ENCODE measurements at places on chromosomes 7 and 10.

GRCh38 chr10:78656417-78657162 is 412.2 kb upstream of the ZMIZ1 start:
- DNase-seq = no peak

- DNase-seq = no peak
These were observed 49.8 kb downstream of the SPOCK2 start for GRCh38 chr10:72038458-72039001.

DNA sequence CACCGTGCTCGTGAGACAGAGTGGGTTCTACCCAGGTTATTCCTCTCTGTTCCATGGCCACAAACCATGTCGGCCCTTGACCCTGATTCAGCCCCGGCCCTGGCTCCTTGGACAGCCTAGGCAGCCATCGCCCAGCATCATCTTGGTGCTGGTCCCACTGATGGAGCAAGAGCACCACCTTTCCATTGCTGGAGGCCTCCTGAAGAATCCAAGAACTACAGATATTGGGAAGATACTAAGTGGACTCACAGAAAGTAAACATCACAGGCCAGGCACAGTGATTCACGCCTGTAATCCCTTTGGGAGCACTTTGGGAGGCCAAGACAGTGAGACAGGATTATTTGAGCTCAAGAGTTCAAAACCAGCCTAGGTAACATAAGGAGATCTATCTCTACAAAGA is 125.1 kb downstream of the NT5C2 start:
- no peak for DNase-seq

DNA sequence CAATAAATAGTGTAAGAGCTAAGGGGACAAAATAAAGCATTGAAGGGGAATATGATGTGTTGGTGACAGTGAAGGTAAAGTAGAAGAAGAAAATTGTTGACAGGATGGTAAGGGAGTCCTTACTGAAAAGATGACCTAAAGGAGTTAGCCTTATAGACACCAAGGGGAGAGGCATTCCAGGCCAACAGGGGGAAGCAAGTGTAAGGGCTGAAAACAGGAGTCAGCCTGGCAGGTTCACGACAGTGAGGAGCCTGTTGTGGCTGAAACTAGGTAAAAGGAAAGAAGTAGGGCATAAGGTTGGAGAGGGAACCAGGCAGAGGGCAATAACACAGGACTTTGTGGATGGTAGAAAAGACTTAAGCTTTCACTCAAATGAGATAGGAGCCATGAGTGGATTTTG is 34.0 kb downstream of the PNLIPRP3 start:
- no peak for DNase-seq

DNA sequence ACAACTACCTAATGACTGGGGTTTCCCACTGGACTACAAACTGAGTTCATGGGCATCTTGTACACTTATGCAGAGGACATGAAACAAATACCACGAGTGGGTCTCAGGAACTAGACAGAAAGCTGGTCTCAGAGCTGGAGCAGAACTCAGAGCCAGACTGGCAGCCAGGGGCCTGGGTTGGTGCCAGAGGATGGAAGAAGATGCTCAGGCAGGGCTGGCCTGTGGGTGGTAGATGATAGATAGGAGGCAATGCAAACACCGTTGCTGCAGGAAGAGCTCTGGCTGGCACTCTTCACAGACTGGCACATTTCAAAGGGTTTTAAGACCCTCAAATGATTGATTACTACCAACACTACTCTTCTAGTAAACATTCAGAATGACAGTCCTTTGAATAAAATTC is 28.8 kb downstream of the ENO4 start:
- no peak for DNase-seq

DNA sequence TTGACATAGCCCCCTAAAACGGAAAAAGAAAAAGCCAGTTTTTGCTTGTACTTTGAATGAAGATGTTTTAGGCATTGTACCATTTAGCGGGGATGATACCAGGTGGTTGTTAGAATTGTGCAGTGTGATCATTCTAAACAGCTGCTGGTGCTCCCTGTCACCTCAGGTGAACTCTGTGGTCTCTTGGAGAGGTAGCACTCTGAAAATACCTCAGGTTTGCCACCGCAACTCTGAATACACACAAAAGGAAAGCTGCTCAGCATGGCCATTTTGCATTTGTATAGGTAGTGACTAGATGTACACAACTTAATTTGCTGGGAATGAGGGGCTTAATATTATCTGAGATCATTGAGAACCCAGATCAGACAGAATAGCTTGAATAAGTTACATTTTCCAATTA is 52.6 kb downstream of the PLEKHA8 start:
- no peak for DNase-seq

DNA sequence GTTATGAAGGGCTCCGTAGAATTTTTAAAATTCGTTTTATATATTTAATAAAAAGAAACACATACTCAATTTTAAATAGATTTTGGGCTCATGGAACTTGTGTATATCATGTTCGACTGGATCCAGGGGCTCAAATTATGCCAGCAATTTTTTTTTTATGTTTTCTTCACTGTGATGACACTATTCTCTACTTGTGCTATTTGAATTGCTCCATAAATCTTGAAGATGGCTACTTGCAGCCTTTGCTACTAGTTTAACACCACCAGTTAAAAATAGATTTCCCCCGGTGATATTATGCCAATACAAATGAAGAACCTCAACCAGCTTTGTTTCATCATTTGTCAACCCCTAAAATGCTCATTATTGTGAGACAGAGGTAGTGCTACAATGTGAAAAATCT is 933.2 kb downstream of the IPMK start:
- no peak for DNase-seq

- DNase-seq = no peak
These were observed 121.0 kb upstream of the LANCL2 start for GRCh38 chr7:55244006-55244745.

DNA sequence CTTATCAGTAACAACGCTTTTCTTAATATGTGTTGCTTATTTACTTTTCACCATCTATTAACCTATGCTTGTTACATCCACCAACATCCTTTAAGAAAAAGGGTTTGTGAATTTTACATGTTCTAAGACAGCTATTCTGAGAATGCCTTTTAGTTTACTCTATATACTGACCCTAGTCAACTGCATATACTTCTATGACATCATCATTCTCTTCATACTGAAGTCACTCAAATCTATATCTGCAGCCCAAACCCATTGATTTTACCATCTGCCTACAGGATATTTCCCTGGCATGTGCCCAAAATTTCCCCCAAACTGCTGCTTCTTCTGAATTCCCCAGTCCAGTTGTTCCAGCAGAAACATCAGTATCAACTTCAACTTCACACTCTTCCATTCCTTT is 94.6 kb upstream of the FAM204A start:
- DNase-seq = no peak

DNA sequence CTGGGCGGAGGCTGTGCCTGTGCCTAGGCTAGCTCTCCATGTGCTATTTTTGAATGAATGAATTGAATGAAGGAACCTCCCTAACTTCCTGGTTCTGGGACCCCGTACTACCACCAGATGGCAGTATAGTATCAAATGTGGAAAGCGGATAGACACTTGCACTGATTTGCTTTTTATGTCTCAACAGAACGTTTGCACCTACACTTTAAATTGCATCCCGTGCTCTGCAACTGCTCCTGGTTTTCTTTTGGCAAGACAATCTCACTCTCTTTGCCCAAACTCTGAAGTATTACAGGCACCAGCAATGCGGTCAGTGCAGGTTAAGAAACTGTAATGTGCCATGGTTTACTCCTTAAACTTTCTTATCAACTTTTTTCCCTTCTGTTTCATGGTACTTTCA is 6.5 kb downstream of the FZD8 start:
- DNase-seq = peak; percentile 66

DNA sequence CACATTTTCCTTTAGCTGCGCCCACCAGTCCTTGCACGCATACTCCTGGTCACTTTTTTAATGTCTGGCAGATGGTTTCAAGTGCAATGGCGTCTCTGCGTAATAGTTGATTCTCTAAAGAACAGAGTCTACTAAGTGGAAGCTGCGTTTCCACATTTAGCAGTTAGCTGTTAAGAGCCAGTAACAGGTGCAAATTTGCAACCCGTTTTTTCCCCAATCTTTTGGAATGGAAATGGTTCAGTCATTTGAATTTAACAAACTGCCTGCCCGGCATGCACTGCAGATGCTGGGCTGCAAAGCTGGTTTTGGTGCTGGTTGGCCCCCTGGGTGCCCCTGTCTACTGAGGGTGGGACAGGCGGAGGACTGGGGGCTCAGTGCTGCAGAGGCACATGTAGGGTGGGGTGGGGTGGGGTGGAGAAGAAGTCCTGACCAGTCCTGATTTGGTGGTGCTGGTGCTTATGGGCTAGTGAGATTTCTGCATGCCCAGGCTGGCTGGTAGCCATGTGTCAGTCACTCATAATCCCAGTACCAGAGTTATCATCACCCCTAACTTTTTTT is 43.9 kb downstream of the CUX1 start:
- DNase-seq = no peak

DNA sequence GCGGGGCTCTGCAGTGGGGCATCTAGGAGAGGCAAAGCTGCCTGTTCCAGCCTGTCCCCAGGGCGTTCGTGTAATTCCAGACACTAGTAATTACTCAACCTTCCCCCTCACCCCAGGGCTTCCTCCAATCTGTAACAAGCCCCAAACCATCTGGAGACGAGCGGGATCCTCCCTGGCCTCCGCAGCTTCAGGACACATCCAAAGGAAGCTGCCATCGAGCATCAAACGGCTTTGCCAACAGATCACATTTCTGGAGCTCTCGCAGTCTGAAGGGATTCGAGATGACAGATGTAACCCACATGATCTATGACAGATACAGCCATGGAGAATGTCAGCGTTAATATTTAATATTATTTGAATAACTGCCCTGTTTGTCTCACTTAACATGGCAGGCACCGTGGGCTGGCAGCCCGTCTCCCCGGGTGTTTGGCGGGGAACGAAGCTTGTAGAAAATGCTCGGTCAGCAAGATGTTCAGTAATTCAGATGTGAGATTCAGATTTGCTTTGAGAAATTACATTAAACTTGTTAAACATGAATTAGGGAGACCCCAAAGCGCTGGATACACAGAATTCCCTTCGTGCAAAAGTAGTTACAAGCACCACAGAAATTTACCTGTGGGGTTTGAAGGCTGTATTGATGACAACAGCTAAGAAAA is 108.5 kb upstream of the C7orf33 start:
- DNase-seq = no peak

GRCh38 chr10:75772153-75772887 is 340.9 kb downstream of the LRMDA start:
- DNase-seq = peak; percentile 41

- DNase-seq = no peak
These were observed 43.4 kb downstream of the HIPK2 start for GRCh38 chr7:139734395-139734794.

GRCh38 chr7:148930335-148930734 is 46.2 kb upstream of the EZH2 start:
- no peak for DNase-seq

- DNase-seq = no peak
These were observed 224.3 kb upstream of the IGFBP3 start for GRCh38 chr7:46145412-46145811.

DNA sequence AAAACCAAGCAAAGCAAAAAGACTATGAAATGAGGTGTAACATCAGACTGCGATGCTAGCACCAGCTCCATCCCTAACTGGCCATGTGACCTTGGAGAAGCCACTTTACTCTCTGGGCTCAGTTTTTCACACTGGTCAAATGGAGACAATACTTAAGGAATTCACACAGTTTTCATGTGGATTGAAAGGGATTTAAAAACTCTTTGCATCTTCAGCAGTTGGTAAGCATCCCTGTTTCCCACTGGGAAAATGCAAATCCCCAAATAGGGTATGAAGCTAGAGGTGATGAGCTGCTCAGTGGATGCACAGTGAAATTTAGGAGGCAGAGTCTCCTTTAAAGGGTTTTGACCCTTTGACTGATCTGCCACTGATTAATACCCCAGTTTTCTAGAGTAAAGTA is 240.7 kb downstream of the SORCS3 start:
- no peak for DNase-seq

DNA sequence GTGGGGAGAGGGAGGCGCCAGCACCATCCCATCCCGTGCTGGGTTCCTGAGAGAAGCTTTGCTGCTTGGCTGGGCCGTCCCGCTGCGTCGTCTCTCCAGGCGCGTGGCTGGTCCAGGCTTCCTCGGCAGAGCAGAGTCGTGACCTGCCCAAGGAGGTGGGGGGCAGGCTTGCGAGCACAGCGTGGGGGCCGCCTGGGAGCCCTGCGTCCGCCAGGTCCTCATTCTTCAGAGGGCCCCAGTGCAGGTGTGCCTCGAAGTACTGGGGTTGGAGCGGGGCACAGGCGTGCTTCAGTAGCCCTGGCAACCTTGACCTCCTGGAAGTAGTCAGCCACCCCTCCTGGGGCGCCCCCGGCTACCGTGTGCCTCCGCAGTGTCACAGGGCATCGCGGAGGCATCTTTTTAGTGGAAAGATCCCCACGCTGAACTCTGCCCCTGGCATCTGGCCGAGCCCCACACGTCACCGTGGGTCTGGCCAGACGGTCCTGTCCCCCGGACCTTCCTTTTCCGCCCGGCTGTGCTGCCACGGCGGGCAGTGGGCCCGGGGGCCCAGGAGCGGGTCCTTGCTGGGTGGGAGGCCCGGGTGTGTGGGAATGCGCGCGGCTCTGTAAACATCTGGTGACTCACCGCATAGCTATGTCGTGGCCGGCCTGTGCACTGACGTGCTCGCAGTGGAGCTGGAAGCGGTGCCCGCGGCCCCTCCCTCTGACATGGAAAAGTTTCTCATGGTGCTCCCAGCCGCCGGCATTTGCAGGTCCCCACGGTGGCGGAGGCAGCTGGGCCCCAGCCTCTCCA is 6.4 kb downstream of the MAFK start:
- no peak for DNase-seq

DNA sequence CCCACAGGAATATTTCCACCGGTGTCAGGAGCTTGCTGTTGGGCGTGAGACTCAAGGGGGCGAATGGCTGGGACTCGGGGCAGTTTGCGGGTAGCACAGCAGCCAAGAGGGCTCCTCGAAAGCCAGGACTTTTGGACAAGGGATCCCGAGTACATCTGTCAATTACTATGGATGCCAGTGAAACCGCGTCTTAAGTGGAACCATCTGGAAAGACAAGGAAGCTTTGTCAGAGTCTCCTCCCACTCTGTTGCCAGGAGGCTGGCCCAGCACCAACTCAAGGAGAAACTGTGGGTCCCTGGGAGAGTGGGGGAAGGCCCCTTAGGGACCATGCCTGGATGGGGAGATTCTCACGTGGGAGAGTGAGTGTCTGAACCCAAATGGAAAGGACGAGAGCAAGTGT is 57.1 kb downstream of the C10orf143 start:
- no peak for DNase-seq

- DNase-seq = no peak
These were observed 187.3 kb downstream of the DPY19L1 start for GRCh38 chr7:34849986-34850385.

DNA sequence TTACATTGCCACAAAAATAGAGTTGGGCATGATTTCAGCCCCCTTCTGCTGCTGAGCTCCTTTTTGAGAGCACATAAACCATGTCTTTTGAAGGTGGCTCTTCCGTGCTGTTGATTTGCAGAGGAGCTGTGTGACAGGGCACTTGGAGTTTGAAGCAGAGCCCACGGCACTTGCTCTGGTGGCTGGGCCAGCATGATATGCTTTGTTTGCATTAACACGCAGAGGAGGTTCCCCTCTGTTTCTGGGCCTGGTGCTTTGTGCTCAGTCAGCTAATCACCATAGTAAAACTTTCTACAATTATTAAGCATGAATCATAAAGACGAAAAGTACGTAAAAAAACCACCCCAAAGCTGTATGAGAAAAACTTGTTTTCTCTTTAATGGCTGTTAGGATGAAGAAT is 40.1 kb downstream of the RBM33 start:
- DNase-seq = no peak

Data from CD4-positive, alpha-beta T cell treated with Interleukin-12 subunit alpha and Interleukin-12 subunit beta, for 1 hour (primary cell).